ENCODE measurements at places on chromosomes 7 and 10.

GRCh38 chr10:48557511-48558123 is 47.3 kb downstream of the ARHGAP22 start:
- DNase-seq = no peak

- peak; percentile 80 for DNase-seq
Measured at GRCh38 chr7:106824458-106824857, 40.6 kb upstream of the PIK3CG start.

DNA sequence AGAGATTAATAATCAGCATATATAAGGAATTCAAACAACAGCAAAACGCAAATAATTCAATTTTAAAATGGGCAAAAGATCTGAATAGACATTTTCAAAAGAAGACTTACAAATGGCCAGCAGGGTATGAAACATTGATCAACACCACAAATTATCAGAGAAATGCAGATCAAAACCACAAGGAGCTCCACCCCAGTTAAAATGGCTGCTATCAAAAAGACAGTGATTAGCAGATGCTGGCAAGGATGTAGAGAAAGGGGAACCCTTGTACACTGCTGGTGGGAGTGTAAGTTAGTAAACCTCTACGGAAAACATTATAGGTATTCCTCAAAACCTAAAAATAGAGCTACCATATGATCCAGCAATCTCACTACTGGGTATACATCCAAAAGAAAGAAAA is 128.0 kb upstream of the CACUL1 start:
- no peak for DNase-seq

- no peak for DNase-seq
Measured at GRCh38 chr7:159068488-159068811, 76.2 kb downstream of the VIPR2 start.

GRCh38 chr7:6106140-6106904 is 75.1 kb downstream of the ANKRD61 start:
- peak; percentile 64 for DNase-seq

- DNase-seq = no peak
Measured at GRCh38 chr10:122849090-122849489, 3.4 kb upstream of the CUZD1 start.

All from suppressor macrophage (primary cell).